Activated naive CD8-positive, alpha-beta T cell treated with anti-CD3 and anti-CD28 coated beads, Interleukin-2, amount 50 U/mL, for 16 hours (primary cell): ENCODE measurements at places on chromosomes 6 and 20.

GRCh38 chr6:28943557-28944411 is 20.0 kb upstream of the TRIM27 start:
- DNase-seq: peak; percentile 54

DNA sequence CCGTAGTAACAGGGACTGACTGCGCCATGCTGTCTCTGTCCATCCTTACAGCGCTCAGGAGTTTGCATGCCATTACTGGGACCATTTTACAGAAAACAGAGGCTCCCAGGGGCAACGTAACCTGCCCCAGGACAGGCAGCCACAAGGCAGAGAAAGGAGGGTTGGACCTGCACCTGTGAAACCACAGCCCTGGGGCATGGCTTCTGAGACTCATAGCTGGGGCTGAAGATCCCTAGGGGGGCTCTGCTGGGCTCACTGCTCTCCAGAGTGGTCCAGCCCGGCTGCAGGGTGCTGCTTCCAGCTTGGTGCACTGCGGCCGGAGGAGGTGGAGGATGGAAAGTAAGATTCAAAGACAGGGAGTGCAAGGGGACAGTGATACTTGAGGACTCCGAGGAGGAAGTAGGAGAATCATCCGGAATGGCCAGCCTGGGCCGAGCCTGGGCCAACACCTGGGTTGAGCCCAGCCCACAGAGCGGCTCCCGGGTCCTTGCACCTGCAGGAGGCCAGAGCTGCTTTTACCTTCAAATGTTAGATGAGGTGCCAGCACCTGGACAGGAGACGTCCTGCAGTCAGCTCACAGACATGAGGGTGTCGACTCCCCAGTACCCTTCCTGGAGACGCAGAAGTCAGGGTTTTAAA is 183.2 kb downstream of the CDH4 start:
- no peak for DNase-seq

- DNase-seq: no peak
Observed at GRCh38 chr6:137167702-137168377, 5.6 kb downstream of the IL22RA2 start.

DNA sequence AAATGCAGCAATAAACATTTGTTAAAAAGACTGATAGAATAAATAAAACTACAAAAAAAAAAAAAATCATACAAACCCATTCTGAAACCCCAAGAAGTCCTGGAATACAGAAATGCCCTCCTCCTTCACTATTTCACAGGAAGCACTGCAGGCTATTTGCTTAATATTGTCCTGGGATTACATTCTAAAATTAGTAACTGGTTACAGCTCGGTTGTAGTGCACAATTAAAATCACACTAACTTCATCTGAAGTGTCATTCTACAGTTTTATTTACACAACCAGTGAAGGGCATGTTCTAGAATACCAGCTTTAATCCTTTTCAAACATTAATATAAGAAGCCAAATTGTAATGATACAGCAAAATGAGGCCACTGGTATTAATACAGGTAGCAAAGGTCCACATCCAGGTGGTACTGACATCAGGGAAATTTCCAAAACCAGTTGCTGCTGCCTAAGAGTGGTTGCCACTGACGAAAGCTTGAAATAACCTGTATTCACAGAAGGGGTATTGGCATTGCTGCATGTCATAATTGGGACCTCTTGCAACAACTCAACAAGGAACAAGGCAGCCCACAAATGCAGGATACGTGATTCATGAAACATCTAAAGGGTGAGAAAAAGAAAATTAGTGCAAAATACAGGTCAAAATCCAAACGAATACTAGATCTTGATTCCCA is 26.9 kb downstream of the AKIRIN2 start:
- no peak for DNase-seq

- no peak for DNase-seq
Observed at GRCh38 chr20:51335329-51335841, 207.1 kb downstream of the NFATC2 start.

- DNase-seq: no peak
Observed at GRCh38 chr6:72787391-72788031, 165.6 kb downstream of the KCNQ5 start.

GRCh38 chr6:151682251-151682650 is 125.2 kb upstream of the ESR1 start:
- DNase-seq: no peak

DNA sequence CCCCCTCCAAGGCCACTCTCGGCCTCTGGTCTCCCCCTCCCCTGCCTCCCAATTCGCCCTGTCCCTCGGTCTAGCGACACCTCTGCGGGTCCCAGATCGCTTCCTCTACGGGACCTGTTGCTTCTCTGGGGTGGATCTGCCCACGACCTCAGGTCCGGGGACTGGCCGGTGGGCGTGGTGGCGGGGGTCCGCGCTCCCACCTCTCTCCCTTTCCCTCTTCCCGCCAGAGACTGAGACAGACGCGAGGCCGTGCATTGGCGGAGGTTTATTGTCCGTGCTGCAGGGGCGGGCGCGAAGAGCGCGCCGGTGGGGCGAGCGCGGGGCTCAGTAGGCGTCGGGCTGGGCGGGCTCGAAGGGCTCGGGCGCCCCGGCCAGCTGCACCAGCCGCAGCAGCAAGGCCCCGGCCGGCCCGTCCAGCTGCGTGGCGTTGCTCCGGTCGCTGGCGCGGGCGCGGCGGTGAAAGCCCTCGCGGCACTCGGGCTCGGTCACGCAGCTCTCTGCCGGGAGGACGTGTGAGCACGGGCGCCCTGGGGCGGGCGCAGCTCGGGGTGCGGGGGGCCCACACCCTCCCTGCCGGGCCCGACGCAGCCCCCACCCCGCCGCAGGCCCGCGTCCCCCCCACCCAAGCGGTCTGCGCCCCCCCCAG is 2.1 kb downstream of the AVP start:
- DNase-seq: no peak

- DNase-seq: no peak
Observed at GRCh38 chr20:32021091-32021490, 10.9 kb downstream of the CCM2L start.

DNA sequence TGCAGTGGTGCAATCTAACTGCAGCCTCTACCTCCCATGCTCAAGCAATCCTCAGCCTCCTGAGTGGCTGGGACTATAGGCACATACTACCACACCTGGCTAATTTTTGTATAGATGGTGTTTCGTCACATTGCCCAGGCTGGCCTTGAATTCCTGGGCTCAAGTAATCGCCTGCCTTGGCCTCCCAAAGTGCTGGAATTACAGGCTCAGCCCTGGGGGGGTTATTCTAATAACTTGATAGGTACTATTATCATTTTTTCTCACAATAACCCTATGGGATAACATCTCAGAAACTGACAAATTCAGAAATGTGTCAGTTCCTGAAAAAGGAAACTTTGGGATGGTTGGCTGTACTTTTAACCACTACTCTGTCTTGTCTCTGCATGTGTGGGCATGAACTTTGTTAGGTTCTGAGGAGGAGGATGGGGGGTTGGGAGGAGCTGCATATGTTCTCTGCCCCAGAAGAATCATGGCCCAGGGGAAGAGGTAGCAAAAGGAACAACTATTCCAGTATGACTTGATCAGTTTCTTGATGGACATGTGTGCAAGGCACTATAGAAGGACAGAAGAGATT is 169.9 kb downstream of the CARMIL1 start:
- DNase-seq: no peak

GRCh38 chr6:106466211-106466610 is 105.7 kb downstream of the CRYBG1 start:
- no peak for DNase-seq

DNA sequence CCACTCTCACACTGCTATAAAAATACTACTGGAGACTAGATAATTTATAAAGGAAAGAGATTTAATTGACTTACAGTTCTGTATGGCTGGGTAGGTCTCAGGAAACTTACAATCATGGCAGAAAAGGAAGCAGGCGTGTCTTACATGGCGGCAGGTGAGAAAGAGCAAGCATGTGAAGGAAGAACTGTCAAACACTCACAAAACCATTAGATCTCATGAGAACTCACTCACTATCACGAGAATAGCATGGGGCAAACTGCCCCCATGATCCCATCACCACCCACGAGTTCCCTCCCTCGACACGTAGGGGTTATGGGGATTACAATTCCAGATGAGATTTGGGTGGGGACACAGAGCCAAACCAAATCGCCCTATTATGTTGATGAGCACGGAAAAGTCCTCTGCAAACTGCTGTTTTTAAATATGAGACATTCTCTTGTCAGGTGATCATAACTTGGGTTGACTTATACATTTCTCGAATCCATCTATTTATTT is 133.5 kb downstream of the AIG1 start:
- no peak for DNase-seq

DNA sequence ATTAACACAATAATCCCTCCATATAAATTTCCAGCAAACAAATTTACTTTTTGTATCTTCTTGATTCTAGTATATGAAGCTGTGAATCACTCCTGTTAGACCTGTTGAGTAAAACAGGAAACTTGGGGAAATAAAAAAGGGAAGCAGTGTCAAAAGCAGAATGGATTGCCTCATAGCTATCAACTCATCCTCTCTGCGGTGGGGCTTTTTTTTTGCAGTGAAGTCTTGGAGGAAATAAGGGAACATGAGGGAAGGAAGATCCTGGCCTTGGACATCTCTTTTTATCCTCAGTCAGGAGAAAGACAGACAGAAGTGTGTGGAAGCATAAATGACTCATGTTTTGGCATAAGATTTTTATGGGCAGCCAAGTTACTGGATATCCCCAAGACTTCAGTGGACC is 332.5 kb downstream of the TFAP2A start:
- DNase-seq: no peak

- DNase-seq: no peak
Observed at GRCh38 chr6:55182016-55182650, 7.8 kb downstream of the HCRTR2 start.

GRCh38 chr6:25966711-25967110 is 4.1 kb downstream of the TRIM38 start:
- DNase-seq: no peak

DNA sequence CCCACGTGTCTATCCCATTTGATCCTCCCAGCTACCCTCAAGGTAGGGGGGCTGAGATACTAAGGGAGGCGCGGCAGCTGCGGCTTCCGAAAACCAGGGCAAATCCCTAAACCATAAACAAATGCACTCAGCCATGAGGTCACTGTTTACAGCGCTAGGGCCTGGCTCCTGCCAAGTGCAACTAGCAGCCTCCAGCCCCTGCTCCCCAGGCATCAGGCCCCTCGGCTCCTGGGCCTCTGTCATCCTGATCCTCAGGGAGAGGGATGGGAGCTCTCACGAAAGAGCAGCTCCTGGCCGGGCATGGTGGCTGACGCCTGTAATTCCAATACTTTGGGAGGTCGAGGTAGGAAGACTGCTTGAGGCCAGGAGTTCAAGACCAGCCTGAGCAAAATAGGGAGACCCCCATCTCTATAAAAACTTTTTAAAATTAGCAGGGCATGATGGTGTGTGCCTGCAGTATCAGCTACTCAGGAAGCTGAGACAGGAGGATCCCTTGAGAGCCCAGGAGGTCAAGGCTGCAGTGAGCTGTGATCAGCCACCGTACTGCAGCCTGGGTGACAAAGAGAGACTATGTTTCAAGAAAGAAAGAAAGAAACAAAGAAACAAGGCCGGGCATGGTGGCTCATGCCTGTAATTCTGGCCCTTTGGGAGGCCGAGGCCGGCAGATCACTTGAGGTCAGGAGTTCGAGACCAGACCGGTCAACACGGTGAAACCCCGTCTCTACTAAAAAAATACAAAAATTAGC is 42.5 kb upstream of the TLDC2 start:
- no peak for DNase-seq

DNA sequence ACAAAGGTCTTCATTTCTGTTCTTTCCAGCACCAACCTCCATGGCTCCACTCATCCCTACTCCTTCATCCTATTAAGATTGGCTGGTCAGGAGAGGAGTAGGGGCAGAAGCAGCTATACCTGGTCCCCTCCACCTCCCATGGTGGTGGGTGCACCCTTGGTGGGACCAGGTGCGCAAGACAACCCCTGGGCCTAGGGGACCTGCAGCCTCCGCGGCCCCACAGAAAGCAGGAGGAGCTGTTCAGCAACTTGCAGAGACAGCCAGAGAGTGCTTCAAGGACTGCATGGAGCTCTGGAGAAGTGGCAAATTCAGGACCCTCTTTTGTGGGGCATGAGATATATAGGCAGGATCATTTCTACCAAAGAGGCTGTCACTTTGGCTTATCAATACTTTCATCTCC is 9.8 kb downstream of the ULBP2 start:
- DNase-seq: no peak

GRCh38 chr6:137983269-137983668 is 116.2 kb downstream of the TNFAIP3 start:
- no peak for DNase-seq

DNA sequence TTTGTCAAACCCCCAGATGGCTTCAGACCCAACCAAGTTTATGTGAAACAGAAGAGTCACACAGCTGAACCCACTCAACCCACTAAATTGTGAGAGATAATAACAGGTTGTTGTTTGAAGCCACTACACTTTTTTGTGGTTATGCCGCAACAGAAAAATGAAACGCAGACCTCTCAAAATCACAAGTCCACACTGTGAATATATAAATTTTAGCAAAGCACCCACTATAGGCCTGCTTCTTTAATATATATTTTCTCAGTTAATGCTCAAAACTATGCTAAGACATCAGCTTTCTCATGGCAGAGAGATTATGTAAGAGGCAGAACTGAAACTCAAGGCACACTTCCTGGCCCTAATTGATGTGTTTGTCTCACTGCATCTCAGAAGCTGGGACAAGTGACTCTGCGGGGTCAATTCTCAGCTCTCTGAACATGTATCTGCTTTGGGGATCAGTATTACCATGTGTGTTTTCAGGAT is 27.7 kb downstream of the MAP3K5 start:
- DNase-seq: no peak

DNA sequence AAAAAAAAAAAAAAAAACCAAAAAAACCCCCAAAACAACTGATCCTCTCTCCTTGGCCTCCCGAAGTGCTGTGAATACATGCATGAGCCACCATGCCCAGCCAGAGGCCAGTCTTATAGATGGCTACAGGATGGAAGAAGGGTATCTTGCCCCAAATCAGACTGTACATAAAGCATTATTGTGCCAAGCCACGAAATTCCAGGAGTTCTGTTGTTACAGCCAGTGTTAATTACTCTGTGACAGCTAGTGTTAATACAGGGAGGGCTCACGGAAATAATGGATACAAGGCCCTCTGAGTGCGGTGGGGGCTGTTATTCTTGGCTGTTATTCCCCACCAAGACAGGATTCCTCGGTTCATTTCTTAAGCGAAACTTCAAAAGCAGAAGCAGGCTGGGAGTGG is 1.4 kb upstream of the CLPSL2 start:
- no peak for DNase-seq

- no peak for DNase-seq
Observed at GRCh38 chr6:54929245-54929909, 82.8 kb downstream of the FAM83B start.
